ENCODE measurements at places on chromosomes 16 and 17. TPM values are rescaled to one million over a fixed set of nuclear protein-coding genes. Genes with fewer than 3 reads are reported as not detected.

DNA sequence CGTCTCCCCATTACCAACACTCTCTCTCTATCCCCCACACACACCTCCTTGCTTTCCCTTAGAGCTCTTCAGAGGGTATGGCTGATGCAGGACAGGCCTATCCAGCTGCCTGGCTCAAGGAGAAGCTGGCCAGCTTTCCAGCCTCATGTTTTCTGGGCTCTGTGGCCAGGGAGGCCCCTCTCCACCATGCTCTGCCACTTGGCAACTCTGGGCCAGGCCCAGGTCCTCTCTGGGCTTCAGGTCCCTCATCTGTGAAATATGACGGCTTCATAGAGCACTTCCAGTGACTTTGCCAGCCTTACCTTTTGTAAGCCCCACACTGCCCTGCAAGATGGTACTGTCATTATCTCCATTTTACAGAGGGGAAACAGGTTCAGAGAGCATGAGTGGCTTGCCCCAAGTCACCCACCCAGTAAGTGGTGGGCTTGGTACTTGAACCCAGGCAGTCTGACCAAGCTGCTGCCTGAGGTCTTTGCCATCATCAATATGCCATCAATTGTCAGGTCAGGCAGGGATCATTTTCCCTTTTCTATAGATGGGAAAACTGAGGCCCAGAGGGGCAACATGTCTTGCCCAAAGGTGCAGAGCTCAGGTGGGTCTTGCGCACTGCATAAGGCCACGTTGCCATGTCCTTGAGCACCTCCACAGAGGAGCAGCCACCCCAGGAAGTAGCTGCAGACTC, 548 bp upstream of the ADGRG5 start:
- no peak for DNase-seq

- DNase-seq, result no peak
Measured at GRCh38 chr16:70610273-70611223, 35.8 kb upstream of the IL34 start.

DNA sequence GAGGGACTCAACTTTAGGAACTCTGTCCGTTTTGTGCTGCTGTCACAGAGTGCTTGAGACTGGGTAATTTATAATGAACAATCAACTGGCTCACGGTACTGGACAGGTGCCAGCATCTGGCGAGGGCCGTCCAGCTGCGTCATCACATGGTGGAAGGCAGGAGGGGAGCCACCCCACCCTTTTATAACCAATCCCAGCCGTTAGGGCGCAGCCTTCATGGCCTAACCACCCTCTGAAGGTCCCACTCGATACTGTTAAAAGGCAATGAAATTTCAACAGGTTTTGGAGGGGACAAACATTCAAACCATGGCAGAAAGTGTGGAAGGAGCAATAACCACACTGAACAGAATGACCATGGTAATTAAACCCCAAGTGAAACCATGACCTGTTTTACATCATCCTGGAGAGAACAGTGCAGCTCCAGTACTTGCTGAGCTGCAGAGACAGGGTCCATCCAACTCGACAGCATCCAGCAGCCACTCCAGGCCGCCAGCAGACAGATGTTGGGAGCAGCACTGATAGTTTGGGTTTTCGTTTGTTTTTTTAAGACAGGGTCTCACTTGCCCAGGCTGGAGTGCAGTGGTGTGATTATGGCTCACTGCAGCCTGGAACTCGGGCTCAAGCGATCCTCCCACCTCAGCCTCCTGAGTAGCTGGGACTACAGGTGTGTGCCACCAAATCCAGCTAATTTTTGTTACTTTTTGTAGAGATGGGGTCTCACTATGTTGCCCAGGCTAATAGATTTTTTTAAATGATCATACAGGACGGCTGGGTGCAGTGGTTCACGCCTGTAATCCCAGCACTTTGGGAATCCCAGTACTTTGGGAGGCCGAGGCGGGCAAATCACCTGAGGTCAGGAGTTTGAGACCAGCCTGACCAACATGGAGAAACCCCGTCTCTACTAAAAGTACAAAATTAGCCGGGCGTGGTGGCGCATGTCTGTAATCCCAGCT, 11.0 kb downstream of the CHMP6 start:
- DNase-seq, result no peak

- DNase-seq, result no peak
Measured at GRCh38 chr16:81138831-81139557, 42.8 kb upstream of the GCSH start.

DNA sequence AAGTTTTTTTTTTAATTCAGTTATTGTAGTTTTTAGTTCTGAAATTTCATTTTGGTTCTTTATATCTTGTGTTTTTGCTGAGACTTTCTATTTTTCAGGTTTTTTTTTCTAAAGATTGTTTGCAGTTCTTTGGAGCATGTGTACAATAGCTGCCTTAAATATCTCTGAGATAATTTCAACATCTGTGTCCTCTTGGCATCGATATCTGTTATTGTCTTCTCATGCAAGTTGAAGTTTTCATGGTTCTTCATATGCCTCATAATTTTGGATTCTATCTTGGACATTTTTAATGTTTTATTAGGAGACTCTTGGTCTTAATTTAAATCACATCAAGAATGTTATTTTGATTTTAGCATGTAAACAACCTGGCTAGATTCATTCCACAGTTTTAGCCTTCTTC, 22.8 kb downstream of the COX11 start:
- DNase-seq, result no peak

GRCh38 chr17:67716405-67716798, 1.3 kb upstream of the NOL11 start:
- DNase-seq, result no peak

DNA sequence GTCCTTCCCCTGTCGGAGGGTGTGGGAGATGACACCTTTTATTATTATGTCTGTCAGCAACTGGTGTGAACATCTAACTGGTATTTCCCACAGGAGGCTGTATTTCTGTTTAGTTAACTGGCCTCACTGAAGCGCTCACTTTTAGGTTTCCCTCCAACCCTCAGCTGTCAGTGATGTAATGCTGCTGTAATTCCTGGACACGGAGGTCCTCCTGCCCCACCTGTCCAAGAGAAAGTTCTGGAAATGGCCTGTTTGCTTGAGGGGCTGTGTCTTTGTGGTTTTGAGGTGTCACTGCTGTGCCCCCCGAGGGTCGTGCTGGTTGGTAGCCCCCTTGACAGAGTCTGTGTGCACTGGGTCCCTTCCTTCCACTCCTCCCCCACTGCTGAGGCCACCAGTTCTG, 11.5 kb downstream of the KCNJ12 start:
- no peak for DNase-seq

The FOXO3B gene
- 7.6 TPM for total RNA-seq

GRCh38 chr17:14336418-14336817, 35.5 kb downstream of the HS3ST3B1 start:
- DNase-seq, result no peak

The PMP22 gene
- not detected for total RNA-seq

DNA sequence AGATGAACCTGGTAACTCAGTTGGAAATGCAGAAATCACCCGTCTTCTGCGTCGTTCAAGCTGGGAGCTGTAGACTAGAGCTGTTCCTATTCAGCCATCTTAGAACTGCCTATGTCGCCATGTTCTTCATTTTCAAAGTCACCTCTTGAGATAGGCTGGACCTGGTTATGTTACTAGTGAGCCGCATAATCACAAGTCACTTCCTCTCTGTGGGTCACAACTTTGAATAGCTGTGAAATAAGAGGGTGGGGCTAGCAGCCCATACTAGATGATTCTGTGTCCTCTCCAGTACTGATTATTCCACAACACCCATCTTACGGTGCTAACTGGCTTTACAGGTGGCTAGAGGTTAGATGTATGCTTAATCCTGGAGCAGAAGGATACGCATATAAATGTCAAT, 74.2 kb downstream of the VPS53 start:
- DNase-seq, result no peak

The MMP15 gene
- total RNA-seq, result 0.60 TPM

The RAB40C gene
- 13.1 TPM for total RNA-seq

DNA sequence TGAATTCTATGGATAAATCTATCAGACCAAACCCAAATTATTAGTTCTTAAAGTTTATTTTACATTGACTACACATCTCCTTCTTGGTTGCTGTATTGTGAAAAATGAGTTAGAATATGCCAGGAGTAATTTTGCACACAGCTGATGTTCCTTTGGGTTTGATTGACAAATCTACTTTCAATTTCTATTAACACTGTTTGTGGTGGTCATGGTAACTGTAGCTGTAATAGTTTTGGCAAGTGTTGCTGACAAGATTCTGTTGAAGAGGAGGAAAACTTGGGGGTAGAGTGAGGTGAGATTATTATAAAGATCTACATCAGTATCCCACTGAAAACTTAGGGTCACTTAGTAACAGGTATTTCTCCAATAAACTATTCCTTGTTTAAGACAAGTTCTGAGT, 30.3 kb downstream of the MRTFB start:
- DNase-seq, result no peak

The TP53TG3F gene
- not detected for total RNA-seq

DNA sequence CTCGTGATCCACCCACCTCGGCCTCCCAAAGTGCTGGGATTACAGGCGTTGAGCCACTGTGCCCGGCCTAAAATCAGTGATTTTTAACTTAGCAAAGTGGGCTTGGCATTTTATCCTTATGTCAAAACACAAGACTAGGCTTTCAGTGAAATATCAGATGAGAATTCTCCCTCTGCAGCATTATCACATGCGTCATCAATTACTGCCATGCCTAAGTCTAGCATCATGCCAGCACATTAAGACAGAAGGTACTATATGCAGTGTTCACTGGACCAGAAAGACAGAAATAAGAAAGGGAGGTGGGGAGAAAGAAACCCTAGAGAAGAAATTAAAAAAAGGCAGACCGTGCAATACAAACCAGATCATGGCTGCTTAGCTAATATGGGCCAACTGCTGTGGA, 29.8 kb downstream of the GPATCH8 start:
- DNase-seq, result no peak

The KRTAP2-2 gene
- not detected for total RNA-seq

The TBC1D3C gene
- total RNA-seq, result 4.6 TPM

DNA sequence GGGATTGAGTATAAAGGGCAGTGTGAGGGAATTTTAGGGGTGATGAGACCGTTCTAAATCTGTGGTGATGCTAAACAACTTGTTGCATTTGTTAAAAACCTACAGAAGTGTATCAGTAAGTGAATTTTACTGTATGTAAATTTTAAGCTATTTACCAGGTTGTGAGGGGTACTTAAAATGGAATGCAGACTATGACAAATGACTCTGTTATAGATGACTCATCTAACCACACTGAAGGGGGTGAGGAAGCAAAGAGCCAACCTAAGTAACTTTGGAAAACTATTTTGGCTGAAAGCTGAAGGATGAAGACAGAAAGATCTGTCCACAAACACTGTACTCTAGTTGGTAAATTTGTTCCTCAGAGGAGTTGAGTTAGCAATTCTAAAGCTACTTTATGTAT, 5.3 kb upstream of the MKS1 start:
- no peak for DNase-seq

- no peak for DNase-seq
Measured at GRCh38 chr16:25827709-25828108, 135.9 kb downstream of the HS3ST4 start.

GRCh38 chr17:4582691-4583090, 1.6 kb upstream of the SMTNL2 start:
- no peak for DNase-seq

GRCh38 chr16:73196670-73197069, 148.7 kb upstream of the ZFHX3 start:
- DNase-seq, result no peak

DNA sequence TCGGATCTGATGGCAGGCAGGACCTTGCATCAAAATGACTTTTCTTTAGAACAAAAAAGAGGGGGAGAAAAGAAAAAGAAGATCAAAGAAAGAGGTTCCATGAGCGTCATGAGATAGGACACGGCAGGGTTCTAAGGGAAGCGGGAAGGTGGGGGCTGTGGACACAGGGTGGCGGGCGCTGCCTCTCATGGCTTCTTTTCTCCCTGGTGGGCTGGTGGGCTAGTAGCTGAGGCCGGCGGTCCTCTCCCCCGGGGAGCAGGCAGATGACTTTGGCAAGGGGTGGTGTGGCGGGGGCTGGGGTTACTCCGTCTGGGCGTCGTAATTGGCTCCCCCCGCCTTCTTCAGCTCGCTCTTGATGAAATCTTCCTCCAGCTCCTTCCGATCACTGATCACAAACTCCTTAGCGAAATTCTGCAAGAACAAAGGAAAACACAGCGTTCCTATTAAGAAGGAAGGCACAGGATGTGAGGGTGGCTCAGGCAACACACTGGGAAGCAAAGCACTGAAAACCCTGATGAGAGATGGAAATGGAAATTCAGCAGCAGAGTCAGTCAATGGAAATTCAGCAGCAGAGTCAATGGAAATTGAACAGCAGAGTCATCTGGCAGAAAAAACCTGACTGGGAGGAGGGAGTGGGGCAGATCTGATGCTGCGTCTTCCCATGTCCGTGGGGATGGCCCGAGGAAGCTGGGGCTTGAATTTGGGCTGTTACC, 51.2 kb downstream of the COTL1 start:
- no peak for DNase-seq

- DNase-seq, result no peak
Measured at GRCh38 chr17:19023209-19023999, 18.8 kb upstream of the FAM83G start.

The NUPR1 gene
- total RNA-seq, result not detected

DNA sequence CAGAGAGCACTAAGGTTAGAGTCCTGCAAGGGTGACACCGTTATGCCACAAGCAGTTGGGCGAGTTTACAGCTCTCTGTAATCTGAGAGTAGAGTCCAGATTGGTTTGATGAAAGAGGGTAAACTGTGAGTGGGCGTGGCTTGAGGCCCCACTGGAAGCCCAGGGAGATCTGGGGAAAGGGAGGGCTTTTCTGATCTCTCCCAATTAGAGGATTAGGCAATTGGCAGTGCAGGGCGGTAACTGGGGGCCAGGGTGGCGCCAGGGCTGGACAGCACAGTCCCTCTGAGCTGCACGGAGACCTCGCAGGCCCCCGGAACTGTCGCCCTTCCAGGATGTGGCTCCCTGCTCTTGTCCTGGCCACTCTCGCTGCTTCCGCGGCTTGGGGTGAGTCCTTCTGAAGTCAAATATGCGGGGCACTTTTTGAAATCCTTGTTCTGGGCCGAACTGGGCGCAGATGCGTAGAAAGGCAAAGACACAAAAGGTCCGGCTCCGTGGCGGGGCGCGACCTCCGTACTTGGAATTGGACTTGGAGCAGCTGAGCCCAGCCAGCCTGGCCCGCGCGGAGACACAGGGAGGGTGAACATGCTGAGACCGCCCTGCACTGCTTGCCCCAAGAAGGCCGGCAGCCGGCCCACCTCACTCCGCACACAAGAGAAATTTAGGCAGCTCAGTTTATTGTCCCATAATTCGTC, 72.4 kb downstream of the CES1 start:
- DNase-seq, result no peak

GRCh38 chr17:45263477-45263860, 1.6 kb upstream of the SPATA32 start:
- no peak for DNase-seq

- DNase-seq, result no peak
Measured at GRCh38 chr17:55280212-55280611, 15.5 kb downstream of the HLF start.

- no peak for DNase-seq
Measured at GRCh38 chr17:34261568-34262337, 6.7 kb downstream of the CCL2 start.

The AKTIP gene
- 19.3 TPM for total RNA-seq

The MYL4 gene
- total RNA-seq, result not detected

The HOXB4 gene
- total RNA-seq, result 1.4 TPM

Data from activated B cell treated with CpG ODN at 0.5 μM for 24 hours (primary cell).